ENCODE measurements at places on chromosomes 3 and 15.

- DNase-seq = peak; percentile 84
Observed at GRCh38 chr3:160399125-160400029, at the start of the genes IFT80 and SMC4. Gene IFT80, minus strand, starts transcription at chr3:160399225. Its CDS starts 14,625 bp downstream, at chr3:160384600. Gene SMC4, plus strand, starts transcription at chr3:160399650. Its CDS starts 1,177 bp downstream, at chr3:160400827.

DNA sequence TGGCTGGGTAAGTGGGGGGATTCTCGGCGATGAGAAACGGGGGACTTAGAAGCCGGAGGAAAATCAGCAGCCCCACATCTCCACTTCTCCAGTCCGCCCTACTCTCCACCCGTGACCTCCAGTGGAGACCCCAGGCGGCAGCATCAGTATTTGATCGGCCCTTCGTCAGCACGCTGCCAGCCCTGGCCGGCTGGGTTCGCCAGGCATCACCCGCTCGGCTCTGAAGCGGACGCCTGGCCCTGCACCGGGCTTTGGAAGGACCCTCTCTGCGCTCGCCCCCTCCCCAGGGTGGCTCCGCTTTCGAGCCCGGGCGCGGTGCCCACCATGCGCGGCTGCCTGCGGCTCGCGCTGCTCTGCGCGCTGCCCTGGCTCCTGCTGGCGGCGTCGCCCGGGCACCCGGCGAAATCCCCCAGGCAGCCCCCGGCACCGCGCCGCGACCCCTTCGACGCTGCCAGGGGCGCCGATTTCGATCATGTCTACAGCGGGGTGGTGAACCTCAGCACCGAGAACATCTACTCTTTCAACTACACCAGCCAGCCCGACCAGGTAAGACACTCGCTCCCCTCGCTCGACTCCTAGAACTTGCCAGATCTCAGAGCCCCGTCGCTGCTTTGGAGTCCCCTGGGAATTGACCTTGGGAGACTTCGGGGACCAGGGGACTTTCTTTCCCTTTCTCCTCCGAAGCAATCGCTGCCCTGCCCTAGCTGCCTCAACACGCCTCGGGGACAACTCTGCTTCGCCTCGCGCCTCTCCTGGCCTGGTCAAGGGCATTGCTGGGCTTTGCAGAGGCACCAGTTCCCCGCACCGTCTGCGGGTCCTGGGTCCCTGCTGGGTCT lies 561 bp downstream of the SIDT1 start:
- DNase-seq = no peak

- DNase-seq = no peak
Observed at GRCh38 chr3:28042095-28042635, 199.3 kb upstream of the CMC1 start.

DNA sequence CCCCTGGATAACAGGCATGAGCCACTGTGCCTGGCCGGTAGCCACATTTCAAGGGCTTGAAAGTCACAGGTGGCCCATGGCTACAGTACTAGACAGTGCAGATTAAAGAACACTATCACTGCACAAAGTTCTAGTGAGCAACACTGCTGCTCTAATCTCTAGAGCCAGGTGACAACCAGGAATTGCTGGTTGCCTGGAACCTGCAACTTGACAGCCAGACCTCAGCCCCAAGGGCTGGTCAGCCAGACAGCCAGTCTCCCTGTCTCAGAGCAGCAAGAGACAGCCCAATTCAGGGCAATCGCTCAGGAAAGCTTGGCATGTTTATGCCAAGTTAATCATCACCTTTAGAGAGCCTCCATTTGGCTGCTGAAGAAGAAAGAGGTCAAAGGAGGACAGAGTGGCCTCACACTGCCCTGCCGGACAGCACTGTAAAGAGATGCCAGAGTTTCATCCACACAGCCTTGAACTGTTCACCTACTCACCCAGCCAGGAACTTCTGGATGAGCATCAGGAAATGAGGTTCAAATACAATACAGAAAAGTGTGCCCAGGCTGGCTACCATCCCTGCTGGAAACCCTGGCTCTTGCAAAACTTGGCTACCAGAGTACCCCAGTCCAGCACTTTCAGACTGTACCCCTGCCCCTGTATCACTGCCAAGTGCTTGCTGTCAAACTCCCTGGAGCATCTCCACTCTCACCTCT lies 6.0 kb downstream of the CCDC12 start:
- DNase-seq = no peak

GRCh38 chr3:58422756-58423325 lies 10.8 kb downstream of the PDHB start:
- DNase-seq = no peak

GRCh38 chr3:146501752-146502151 lies 32.4 kb upstream of the PLSCR2 start:
- no peak for DNase-seq

DNA sequence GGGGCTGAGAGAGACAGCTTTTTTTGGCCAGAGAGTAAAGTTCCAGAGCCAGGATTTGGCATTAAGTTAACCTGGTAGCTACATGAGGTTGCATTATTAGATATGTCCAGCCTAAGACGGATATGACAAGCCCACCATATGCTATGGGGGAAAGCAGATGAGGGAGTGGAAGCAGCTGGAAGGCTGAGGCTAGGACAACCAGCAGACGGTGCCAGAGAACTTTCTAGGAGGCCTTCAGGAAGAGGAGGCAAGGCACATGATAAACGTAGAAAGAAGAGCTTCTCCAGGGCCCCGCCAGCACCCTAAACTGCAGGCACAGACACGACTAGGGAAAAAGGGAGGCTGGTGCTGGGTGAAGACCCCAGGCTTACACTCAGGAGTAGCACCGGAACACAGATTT lies 87.0 kb downstream of the CTNNB1 start:
- no peak for DNase-seq

DNA sequence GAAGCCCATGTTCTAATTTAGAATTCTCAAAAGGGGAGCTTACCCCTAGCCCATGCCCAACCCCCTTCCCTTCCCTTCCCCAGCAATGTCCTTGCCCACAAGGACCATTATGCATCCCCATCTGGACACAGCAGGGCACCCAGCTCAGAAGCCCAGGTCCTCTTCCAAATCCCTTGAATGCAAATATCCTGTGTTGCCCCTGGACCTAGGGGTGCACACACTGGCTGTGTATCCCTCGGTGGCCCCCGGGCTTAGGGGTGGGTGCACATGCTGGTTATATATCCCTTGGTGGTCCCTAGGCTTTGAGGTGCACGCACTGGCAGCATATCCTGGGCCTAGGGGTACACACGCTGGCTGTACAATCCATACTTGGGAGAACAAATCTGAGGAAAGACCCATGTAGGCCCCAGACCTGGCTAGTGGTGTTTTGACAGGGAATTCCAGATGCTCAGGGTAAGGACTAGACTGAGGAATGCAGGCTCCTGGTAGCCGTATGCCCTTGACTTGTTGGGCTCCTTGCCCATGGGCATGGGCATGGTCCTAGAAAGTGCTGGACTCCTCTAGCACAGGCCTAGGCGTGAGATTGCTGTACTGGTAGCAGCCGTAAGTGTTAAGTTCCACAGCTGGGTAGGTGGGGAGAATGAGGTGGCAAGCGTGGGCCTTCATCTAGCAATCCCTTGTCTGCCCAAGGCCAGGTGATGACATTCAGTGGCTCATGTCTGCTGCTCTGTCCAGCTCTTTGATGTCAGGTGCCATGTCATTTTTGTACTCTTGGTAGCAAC lies 222.4 kb downstream of the OPA1 start:
- no peak for DNase-seq

GRCh38 chr15:73941871-73942635 lies 15.8 kb downstream of the LOXL1 start:
- DNase-seq = no peak

DNA sequence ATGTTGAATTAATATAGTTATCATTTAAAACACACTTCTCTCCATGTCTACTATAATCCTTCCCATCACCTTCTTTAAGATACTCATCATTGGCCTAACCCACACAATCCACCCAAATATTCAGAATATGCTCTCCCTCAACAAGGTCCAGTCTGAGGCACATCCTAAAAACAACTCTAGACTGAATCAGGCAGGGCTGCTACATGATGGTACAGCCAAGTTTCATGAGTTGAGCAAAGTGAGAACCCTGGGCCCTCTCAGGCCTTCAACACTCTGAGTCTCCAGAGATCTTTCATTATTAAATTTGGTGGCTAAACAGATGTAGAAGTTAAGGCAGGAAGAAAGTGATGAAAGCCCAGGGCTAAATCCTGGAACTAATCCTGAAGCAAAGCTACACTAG lies 16.2 kb downstream of the ZNF148 start:
- no peak for DNase-seq

- no peak for DNase-seq
Observed at GRCh38 chr15:70486451-70487386, 276.6 kb downstream of the UACA start.

DNA sequence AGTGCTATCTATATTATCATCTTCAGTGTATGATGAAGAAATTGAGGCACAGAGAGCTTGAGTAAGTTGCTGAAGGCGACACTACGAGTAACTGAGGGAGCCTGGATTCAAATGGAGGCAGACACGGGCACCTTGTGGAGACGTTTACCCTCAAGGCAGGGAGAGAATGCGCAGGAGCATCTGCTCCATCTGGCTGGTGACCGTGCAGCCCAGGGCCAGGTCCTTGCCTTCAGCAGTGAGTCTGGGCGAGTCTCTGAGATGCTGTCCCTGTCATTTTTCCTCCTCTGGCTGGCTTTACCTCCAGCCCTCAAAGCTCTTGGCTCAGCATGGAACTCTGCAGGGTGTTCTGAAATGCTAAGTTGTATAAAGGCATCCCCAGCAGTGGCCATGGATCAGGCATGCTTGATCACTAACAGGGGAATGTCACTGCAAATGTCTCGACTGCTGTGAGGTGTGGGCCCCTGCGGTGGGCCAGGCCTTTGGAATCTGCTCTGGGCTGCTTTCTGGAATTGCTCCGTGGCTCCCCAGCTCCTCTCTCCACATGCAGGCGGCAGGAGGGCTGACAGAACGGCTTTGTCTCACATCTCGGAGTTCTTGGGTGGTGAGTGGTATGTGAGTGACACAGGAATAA lies 19.7 kb downstream of the SPSB4 start:
- DNase-seq = no peak

DNA sequence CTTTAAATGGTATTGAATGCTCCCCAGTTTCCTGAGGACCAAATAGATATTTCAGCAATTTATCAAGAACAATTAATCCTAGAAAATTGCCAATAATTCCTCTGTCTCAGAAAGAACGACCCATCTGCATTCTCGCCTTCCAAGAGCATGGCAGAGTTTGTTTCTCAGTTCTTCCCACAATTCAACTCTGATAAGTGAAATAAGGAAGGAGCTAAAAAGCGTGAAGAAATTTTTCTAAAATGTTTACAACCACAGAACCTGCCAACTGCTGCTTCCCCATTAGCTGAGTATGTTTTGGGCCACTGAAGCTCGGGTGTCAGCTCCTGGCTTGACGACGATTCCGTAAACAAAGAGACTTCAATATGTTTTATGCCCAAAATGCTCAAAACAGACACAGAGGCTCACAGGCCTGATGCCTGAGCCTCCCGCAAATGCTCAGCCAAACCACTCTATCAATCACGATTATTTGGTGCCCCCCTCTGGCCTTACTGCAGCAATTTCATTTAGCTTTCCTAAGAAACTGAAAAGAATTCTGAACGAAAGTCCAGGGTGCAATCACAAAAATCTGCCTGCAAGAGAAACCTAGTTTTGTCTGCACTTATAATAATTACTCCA lies 259.2 kb upstream of the CCDC54 start:
- DNase-seq = no peak

GRCh38 chr3:23873941-23874340 lies 42.8 kb downstream of the NKIRAS1 start:
- no peak for DNase-seq

GRCh38 chr15:78241017-78241416 lies 6.7 kb upstream of the ACSBG1 start:
- peak; percentile 39 for DNase-seq

- no peak for DNase-seq
Observed at GRCh38 chr3:77038930-77039605, 831 bp upstream of the ROBO2 start.

- no peak for DNase-seq
Observed at GRCh38 chr15:78767331-78767951, 43.8 kb downstream of the ADAMTS7 start.

DNA sequence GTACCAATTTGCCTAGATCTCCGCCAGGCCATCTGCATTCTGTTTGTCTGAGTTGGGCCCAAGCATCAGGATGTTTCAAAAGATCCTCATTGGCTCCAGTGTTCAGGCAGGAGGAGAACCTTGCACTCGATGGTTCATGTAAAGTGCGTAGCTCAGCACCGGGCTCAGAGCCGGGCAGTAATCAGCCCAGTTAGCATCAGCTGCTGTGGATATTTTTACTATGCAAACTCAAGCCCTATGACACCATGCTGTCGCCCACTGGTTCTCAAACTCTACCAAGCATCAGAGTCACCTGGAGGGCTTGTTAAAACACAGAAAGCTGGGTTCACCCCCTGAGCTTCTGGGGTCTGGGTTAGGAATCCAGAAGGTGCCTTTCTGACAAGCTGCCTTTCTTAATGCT lies 310.8 kb downstream of the SHQ1 start:
- DNase-seq = no peak

DNA sequence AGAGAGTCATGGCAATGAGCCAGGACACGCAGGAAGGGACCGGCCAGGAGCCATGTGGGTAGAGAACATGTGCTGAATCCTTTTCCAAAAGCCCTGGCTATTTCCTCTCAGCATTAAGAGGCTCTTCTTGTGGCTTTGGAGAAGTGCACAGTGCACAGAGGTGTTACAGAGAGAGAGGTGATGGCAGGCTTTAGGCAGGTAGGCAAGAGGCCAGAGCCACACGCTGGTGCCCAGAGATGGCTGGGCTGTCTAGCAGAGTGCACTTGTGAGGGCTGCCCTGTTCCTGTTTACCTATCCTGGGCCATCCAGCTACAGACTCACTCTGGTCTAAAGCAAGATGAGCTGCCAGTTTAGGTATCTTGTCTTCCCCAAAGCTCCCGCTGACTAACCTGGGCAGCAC lies 402.6 kb downstream of the OCA2 start:
- DNase-seq = no peak

DNA sequence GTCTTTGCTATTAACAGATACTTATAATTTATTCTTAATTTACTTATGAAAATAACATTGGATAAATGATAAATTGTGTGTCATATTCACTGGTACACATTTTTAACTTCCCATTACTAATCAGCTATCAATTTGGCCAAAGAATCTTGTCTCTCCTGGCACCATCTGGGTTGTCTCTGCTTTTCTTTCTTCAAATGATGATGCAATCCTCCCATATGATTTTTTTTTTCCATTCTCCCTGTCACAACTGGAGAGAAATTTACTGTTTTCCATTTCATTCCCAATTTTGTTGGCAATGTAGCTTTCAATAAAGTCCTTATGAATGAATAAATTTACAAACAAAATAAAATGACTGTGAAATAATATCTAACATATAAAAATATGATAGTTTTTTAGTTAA lies 743.7 kb upstream of the EPHA6 start:
- DNase-seq = no peak

GRCh38 chr3:51139616-51140015 lies 245.5 kb upstream of the MANF start:
- no peak for DNase-seq

DNA sequence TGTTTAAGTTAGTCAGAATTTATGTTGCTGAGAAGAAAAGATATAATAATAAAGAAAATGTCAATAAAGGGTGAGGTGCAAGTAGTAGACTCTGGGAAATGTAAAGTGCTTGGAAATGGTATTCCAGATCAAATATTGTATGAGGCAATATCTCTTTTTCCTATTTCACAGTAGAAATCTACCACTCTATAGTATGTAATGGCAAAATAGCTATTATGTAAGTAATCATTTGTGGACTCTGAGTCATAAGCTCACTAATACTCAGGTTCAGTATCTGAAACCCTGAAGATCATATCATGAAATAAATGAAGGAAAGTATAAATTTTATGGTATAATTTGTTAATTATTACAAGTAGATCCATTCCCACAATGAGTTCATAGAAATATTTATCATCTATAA lies 322.1 kb downstream of the PYDC2 start:
- no peak for DNase-seq

Data from thoracic aorta (tissue), 2 donors.